AG08395 (cell line): ENCODE measurements at places on chromosomes 1 and 21.

GRCh38 chr1:44212355-44213221 is 683 bp upstream of the DMAP1 start:
- no peak for DNase-seq

DNA sequence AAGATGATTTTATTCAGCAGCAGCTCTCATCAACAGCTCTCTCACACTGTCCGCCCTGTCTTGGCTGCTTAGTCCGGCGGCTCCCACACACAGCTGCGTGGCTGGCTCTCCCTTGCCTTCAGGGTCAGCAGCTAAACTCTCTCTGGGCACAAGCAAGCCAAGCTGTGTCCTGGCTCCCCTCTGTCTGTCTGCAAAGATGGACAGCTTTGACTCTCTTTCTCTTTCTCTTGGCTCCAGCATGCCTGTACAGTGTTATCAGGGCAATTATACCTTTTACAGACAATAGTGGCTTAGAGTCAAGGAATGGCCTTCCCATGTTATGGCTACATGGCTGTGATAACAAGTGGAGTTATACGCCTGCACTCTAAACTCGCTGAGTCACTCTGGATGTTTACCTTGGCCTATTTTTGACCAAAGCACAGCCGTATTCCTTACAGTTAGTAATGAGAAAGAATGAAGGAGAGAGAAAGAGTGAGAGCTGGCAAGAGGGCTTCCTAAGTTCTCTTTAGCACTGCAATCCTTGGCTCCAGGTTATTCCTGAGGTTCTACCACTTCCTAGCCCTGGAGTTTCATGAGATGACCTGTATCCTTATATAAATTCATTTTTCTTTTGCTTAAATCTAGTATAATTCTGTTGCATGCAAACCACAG is 59.9 kb upstream of the ZSWIM5 start:
- no peak for DNase-seq

DNA sequence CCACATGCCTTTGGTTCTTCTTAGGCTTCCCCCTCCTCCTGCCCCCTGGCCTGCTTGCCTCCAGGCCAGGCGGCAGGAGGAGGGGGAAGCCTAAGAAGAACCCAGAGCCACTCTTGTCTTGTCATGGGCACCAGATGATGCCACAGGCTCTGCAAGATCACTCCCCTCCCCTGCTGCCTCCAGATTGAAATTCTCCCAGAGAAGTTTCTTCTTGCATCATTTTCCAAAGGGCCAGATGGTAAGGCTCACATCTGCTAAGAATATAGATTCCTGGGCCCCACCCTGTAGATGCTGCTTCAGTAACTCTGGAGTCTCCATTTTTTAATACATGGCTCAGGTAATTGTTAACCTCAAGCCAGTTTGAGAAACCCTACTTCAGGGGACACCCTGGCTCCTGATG is 60.8 kb downstream of the FAM163A start:
- no peak for DNase-seq

- DNase-seq = no peak
These were observed 390.9 kb upstream of the ADGRL2 start for GRCh38 chr1:81409780-81410274.

DNA sequence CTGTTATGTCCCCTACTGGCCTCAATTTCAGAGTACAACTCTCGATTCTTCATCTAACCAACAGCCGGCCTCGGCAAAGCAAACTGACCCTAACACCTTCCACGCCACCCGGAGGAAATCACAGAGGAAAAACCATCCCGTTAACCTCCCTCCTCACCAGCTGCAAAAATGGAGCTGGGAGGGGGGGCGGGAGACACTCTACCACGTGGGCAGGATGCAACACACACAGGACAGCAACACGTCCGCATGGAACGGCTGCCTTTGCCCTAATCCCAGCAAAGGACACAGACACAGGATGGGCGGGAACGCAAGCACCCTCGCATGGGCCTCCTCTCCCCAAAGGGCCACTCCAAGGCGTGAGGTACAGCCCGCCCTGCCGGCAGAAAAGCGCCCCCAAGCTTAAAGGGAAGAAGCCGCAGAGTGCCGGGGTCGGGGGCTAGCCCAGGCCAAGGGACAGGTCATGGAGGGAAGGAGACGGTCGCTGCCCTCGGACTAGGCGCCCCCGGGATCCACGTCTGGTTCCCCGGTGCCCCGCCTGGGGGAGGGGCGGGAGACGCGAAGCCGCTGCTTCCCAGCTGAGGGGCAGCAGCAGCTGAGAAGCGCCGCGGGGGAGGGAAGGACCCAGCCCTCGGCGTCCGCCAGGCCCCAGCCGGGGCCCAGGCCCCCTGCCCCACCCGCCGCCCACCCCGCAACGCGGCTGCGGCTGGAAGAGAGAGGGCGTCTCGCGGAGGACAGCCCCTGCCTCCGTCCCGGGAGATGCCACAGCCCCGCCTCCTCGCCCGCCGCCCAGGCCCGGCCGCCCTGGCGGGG is 590 bp downstream of the FOXJ3 start:
- peak; percentile 67 for DNase-seq

- DNase-seq = no peak
These were observed 1660.8 kb downstream of the PLA2G4A start for GRCh38 chr1:188489336-188490112.

DNA sequence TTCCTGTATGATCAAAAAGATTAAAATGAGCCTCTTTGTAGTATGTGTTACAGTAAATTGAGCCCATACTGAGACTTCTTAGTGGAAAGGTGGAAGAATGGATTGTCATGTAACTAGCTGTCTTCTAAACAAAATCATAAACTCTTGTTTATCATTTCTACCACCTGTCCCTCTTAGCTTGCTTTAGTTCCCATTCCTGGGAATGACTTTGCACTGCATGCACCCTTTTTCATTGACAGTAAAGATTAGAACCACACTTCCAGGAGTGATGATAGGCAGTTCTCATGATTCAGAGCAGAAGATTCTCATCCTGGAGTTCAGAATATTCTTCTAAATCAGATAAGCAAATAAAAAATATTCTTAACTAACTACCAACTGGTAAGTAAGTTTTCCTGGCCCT is 28.0 kb downstream of the DENND2D start:
- DNase-seq = no peak

GRCh38 chr1:205245096-205245495 is 17.4 kb downstream of the TMCC2 start:
- no peak for DNase-seq

DNA sequence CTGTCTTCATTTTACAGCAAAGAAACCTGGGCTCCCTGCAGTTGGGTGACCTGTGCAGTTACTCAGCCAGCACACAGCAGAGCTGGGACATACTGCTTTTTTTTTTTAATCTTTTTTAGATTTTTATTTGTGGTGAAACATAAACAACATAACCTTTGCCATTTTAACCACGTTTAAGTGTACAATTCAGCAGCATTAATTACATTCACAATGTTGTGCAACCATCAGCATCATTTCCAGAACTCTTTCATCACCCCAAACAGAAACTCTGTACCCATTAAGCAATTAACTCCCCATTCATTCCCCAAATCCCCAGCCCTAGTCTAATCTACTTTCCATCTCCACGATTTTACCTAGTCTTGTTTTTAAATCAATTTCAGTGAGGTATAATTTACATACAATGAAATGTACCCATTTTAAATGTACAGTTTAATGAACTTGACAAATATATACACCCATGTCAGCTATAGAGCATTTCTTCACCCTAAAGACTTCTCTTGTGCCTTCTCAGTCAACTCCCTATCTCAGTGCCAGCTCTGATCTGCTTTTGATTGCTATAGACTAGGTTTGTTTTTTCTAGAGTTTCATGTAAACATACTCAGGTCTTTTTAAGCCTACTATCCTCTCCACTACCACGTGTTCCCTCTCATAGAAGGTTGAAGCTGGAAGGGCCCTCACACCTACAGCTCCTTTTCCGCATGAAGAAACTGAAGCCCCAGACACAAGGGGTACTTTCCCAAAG is 37.8 kb upstream of the C8B start:
- DNase-seq = no peak

GRCh38 chr1:32494196-32494595 is 29.3 kb downstream of the ZBTB8B start:
- no peak for DNase-seq

GRCh38 chr1:53368314-53369033 is 40.6 kb upstream of the LRP8 start:
- DNase-seq = no peak

DNA sequence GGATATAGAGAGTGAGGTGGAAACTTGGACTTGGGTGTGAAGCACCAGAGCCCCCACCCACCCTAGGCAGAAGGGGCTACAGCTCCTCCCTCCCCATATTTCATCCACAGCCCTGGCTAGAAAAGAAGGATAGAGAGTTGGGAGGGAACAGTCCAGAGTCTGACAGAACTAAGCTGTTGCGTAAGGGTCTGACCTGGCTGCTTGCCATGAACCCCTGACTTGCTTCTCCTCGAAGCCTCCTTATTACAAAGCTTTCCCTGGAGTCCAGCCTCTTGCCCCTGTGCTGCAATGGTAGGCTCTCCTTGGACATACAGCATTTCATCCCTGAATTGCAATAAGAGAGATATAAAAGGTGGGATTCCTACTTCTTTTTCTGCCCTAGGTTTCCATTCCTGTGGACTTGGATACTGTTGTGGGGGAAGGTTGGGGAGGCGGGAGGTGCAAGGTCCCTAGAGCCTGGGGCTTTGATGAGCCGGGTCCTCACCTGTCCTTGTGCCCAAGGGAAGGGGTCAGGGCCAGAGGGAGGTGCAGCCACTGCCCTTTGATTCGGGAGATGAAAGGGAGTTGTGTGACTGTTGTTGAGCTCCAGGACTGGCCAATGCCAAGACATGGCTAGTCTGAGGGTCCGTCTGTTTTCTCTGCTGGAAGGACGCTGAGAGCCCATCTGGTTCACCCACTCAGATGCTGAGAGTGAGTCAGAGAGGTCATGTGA is 2.7 kb downstream of the RHBG start:
- DNase-seq = no peak

GRCh38 chr1:197481101-197481500 is 213.0 kb downstream of the CRB1 start:
- DNase-seq = peak; percentile 19

- no peak for DNase-seq
These were observed 59.0 kb upstream of the FGGY start for GRCh38 chr1:59237900-59238299.

DNA sequence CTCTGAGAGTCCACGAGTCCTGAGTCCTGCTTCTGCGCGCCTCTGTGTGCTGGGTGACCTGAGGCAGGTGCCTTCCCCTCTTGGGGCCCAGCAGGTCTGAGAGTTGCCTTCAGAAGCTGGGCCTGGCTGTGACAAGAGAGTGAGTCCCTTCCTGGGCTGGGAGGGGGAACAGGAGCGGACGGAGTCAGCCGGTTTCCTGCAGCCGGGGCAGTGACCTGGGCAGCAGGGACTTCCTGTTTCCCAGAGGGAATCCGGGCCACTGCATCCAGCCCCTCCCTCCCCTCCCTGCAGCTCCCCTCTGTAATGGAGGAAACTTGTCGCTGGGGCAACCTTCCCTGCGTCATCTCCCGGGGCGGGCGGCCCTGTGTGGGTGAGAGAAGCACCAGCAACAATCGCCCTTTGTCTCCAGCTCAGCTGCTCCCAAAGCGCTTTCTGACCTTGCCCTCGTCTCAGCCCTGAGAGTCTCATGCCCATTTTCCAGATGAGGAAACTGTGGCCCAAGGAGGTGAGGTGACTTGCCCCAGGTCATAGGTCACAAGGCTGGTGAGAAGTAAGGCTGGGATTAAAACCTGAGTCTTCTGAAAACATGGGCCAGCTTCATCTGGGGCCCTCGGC is 61.1 kb downstream of the SDC3 start:
- no peak for DNase-seq

- DNase-seq = no peak
These were observed 31.6 kb downstream of the TGFB2 start for GRCh38 chr1:218376722-218377121.

DNA sequence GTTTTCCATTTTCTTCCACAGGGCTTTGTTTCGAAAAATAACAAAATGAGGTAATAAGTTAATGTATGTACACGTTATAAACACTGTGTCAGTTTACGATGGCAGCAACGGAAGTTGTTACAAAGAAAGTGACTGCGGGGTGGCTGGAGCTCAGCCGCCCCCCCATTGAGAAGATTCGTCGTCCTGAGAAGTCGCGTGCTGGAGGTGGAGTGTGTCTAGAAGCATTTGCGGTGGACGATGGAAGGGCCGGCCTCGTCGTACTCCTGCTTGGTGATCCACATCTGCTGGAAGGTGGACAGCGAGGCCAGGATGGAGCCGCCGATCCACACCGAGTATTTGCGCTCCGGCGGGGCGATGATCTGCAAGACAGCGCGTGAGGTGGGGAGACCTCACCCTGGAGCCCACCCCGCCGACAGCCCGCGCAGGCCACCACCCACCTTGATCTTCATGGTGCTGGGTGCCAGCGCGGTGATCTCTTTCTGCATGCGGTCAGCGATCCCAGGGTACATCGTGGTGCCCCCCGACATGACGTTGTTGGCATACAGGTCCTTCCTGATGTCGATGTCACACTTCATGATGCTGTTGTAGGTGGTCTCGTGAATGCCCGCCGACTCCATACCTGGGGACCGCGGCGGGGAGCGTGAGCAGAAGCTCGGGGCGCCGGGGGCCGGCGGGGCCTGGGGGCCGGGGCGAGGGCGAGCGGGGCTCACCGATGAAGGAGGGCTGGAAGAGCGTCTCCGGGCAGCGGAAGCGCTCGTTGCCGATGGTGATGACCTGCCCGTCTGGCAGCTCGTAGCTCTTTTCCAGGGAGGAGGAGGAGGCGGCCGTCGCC is 2.4 kb downstream of the ACTA1 start:
- DNase-seq = no peak

DNA sequence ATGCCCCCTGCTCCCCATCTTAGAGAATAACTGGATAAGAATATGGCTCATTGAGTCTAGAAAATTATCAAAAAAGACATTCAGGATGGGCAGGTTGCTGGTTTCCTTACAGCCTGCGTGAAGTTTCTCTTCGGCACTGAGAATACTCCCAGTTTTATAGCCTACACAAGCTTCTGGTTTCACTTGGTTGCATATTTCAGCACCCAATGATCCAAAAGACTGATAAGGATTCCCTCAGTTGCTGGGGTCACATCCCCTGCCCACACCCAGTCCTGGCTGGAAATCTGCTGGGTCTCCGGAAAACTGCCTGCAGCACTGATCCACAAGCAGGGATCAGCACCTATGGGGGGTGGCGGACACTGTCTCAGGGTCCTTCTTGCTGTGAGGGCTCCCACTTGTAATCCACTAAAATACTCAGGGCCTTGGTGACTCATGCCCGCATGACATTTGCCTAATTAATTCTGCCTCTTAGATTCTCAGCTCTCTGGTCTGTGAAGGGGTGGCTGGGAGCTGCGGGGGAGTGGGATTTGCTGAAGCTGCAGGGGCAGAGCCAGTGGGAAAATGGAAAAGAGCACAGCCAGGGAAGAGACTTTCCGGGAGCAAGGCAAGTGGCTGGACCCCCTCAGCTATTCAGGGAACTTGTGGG is 142.5 kb downstream of the ZNF648 start:
- DNase-seq = no peak

DNA sequence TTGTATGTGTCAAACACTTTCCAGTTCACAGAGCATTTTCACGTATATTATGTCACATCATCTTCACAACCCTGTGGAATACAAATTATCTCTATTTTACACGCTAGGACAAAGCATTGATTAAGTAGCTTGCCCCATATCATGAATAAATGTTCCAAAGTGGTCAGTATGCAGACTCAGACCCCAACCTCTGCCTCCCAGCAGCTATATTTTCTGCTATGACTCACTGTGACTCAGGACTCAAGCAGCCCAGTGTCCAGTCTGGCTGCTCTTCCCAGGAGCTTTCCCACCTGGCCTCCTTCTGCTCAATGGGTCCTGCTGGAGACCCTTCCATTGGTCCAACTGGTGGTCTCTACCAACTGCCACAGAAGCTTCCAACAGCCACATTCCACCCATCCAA is 56.0 kb upstream of the RAP1A start:
- peak; percentile 56 for DNase-seq

GRCh38 chr1:100051893-100052292 is 80.8 kb downstream of the SASS6 start:
- no peak for DNase-seq

GRCh38 chr21:41953831-41954653 is at the start of gene C2CD2:
Gene C2CD2, minus strand, starts transcription at chr21:41954018. Its CDS starts 370 bp downstream, at chr21:41953648.
- DNase-seq = peak; percentile 96
